Endothelial cell (in vitro differentiated cells): ENCODE measurements at places on chromosomes 16 and 17.

DNA sequence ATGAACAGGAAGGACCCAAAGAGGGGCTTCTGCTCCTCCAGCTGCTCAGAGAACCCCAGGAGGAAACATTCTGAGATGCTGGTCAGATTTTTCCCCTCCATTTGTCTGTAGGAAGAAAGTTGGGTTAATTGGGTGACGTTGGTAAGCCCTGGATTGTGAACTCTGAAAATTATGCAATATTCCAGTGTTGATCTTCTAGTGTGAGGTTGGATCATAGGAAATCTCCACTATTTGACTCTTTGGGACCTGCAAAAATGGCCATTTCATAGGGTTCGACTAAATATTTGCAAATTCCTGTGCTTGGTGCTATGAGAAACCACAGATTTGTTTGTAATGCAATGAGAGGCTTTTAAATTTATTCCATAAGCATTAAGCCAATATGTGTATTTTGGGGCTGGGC, at the start of gene OR1G1:
TSS of gene OR1G1 (minus strand) at position 101 of the 400 bp plus-strand sequence. CDS start at position 101, 0 bp downstream.
- DNase-seq: no peak

DNA sequence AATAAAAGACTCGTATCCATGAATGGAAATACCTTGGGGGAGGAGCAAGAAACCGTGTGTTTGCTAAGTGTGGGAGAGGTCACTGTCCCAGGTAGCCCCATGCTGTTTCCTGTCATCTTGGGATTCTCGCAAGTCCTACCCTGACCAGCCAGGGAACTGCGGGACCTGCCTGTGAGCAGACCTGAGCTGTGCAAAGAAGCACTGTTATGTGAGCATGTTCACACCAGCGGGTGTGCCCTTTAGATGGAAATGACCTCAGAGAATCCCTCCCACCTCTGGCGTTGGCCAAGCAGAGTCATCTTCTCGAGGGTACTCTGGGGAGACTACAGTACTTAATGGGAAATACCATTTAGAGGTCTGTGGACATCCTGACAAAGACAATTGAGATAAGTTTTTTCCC, 127.0 kb upstream of the MON1B start:
- no peak for DNase-seq

DNA sequence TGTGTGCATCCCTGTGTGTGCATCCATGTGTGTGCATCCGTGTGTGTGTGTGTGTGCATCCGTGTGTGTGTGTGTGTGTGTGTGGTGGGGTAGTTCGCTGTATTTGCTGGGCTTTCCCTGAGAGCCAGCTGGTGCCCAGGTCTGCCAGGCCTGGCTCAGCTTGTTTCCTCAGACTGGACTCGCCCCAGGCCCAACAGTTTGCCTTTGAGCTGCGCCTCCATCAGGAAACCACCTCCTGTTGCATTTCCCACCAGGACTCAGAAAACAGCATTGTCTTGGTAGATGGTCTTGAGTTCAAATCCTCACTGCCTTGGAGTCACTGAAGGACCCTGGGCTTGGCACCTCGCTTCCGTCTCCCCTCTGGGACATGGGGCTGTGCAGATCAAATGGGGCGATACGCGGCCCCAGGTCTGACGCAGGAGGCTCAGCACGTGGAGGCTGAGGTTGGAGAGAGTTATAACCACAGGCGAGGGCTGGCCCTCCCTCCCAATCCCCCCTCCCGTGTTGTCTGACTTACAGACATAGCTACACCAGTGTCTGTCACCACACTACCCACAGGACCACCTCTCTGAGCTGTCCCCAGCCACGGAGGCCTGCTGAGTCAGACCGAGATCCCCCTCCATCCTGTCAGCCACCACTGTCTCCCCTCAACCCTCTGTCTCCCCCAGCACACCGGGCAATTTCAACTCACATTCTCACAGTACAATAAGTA, 4.7 kb downstream of the ITGAE start:
- DNase-seq: no peak

- DNase-seq: peak; percentile 76
These were observed 471 bp upstream of the PRKAR1A start for GRCh38 chr17:68511671-68512246.

GRCh38 chr16:27230562-27231001, 27.3 kb downstream of the KDM8 start:
- no peak for DNase-seq

GRCh38 chr17:66647391-66647983, 187.4 kb upstream of the CACNG5 start:
- DNase-seq: no peak
